AML-193 (cell line): ENCODE measurements at places on chromosomes 2 and 18.

GRCh38 chr18:9735879-9736278 is 27.8 kb downstream of the RAB31 start:
- no peak for DNase-seq

- DNase-seq: no peak
These were observed 405.0 kb downstream of the XIRP2 start for GRCh38 chr2:167293172-167293781.

DNA sequence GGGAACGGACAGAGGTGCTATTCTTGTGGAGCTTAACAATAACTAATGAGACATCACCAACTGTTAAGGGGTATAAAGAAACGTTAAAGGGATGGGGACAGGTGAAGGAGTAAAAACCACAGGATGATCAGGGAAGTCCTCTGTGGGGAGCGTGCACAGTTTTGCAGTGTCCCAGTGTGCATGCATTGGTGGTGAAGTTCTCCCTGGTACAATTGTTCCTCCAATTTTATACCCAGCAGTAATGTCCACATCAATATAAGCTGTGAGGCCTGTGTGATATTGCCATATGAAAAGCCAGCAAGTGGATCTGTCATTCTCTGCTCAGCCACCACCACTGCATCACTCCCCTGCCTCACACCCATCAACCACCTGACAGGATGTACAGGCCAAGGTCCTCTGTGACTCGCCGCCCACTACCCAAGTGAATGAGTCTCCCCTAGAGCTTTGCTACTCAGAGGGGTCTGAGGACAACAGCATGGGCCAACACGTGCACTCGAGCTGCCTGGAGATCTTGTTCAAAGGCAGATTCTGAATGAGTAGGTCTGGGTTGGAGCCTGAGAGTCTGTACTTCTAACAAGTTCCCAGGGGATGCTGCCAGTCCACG is 4.6 kb downstream of the MLPH start:
- no peak for DNase-seq

- no peak for DNase-seq
These were observed 122.7 kb downstream of the CAPN13 start for GRCh38 chr2:30684516-30684915.

DNA sequence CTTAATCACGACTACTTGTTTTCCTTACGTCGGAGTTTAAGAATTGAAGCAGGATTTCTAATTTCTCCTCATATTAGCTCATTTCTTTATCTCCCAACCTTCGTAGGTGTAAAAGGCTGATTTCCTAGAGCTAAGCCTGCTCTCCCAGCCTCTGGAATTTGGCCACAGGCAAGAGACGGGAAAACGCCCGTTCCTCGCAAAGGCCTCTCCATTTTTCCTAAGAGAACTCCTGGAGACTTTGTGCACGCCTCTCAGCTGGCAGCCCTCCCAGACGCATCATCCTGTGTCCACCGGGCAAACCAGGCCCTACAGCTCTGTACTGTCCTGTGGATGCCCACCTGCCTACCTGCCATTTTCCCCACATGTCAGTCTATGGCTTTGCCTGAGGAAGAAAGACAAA is 106.3 kb downstream of the FTCDNL1 start:
- no peak for DNase-seq

- no peak for DNase-seq
These were observed 98.1 kb downstream of the WDSUB1 start for GRCh38 chr2:159188449-159188848.
